ENCODE measurements at places on chromosomes 13 and 19.
A peak's percentile ranks its signal among the peaks of the same experiment; 100 is the strongest.

GRCh38 chr13:98549006-98549727 is 27.7 kb downstream of the STK24 start:
- peak; percentile 45 for ATAC-seq

- no peak for ATAC-seq
These were observed 123.1 kb downstream of the SPRY2 start for GRCh38 chr13:80217614-80218456.

- ATAC-seq = no peak
These were observed 1128.9 kb downstream of the EFNB2 start for GRCh38 chr13:105406551-105406950.

DNA sequence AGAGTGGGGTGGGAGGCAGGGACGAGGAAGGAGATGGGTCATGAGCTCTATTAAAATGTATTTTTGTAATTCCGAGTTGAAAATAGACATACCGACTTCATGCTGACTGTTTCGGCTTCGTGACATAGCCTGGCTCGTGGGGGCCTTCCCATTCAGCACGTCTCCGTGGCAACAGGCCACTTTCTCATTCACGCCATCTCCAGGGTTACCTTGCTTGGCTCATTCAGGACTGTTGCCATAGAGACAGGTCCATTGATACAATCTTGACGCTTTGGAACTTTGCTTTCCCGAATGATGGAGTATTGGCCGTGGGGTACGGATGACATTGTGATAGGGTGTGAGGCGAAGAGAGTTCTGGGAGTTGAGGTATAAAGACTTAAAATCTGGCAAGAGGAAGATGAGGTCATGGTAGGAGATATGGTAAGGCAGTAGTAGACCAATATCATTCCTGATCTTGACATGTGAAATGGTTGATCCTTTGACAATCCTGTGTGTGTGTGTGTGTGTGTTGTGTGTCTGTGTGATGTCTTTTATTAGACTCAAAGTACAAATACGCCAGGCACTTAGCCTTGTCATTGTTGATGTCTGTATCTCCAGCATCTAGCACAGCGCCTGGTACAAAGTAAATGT is 97.3 kb downstream of the CACNA1A start:
- no peak for ATAC-seq

DNA sequence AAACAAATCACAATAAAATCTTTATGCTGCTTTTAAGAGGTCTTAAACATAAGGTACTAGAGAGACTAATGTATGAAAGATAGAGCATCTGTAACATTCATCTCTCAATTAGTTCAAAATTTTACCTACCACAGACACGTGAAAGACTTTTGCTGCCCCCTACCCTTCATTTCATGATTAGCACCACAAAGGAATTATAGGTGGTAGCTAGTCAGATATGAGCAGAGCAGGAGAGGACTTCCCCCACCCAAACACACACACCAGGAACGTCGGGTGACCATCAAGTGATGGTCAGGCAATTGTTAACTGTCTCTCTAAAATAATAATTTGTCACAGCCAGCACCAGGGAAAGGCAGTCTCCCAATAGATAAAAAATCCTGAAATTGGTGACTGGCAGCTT is 1531.7 kb upstream of the SPRY2 start:
- ATAC-seq = no peak

GRCh38 chr19:8515317-8515716 is 1.4 kb upstream of the ZNF414 start:
- ATAC-seq = no peak

DNA sequence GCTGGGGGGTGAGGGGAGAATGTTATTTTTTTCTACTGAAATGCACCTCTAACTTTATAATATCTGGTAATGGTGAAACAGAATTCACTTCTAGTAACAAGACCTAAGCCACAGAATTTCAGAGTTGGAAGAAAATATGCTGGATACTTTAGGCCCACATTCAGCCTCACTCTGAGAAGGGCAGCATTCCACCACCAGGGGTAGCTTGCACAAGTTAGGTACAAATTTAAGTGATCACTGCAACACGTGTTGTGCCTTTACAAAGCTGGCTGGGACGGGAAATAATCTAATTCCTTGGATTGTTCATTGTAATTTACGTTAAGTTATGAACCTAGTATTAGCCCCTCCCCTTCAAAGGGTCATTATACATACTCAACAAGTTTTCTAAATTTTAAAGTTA is 192.3 kb downstream of the RGCC start:
- no peak for ATAC-seq

GRCh38 chr13:80009760-80010159 is 331.2 kb downstream of the SPRY2 start:
- no peak for ATAC-seq

- no peak for ATAC-seq
These were observed 1256.5 kb downstream of the EFNB2 start for GRCh38 chr13:105278943-105279381.

- peak; percentile 62 for ATAC-seq
These were observed 1.8 kb upstream of the CEACAM8 start for GRCh38 chr19:42596391-42597072.
